ENCODE measurements at places on chromosomes 2 and 18.

DNA sequence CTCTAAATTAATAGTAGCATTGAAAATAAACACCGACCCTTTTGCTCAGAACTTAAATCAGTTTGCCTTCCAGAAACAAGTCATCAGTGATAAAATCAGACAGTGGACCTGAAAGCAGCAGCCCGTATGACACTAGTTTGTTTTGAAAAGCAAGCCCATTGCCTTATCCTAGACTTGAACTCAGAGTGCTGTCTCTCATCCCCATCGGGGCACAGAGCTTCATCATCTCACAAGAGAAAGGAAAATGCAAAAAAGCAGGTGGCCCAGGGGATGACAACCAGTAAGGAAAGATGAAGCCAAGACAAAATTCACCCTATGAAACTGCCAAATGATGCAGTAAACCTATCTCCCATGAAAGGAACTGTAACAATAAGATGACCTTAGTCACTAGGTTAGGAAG lies 71.2 kb downstream of the CERKL start:
- no peak for DNase-seq

GRCh38 chr2:11239666-11240462 lies 84.6 kb downstream of the SLC66A3 start:
- DNase-seq: no peak

- no peak for DNase-seq
Measured at GRCh38 chr2:80473796-80474195, 169.2 kb upstream of the LRRTM1 start.

DNA sequence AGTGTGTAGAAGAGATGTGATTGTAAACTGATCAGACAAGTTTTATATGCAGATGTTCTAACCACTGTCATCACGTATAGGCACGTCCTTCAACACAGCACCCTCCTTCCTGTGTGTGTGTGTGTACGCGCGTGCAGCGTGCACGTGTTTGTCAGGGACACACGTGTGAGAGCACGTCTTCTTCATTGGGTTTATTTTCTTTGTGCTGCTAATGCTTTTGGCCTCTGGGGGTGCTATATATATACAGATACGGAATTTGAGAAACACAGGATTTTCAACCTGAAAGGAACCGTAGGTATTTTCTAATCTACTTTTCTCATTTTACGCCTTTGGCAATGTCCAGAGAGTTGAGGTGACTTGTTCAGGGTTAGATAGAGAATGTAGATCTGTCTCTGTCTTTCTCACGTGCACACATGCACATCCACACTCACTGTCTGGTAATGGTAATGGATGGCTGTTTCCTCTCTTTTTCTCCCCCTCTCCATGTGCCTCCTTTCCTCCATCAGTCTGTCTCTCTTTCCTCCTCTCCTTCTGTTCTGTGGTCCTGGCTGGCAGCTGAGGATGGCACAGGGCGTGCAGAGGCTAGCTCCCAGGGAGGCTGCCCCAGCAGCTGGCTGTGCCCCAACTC lies 13.4 kb upstream of the CELF4 start:
- no peak for DNase-seq

- no peak for DNase-seq
Measured at GRCh38 chr2:182553483-182553882, 126.6 kb upstream of the PDE1A start.

GRCh38 chr2:147471126-147471525 lies 373.7 kb upstream of the ACVR2A start:
- DNase-seq: no peak

- DNase-seq: no peak
Measured at GRCh38 chr18:62369129-62369644, 44.1 kb downstream of the TNFRSF11A start.

- no peak for DNase-seq
Measured at GRCh38 chr2:175743011-175743410, 259.1 kb downstream of the LNPK start.

- no peak for DNase-seq
Measured at GRCh38 chr18:62328586-62329525, 3.7 kb downstream of the TNFRSF11A start.

DNA sequence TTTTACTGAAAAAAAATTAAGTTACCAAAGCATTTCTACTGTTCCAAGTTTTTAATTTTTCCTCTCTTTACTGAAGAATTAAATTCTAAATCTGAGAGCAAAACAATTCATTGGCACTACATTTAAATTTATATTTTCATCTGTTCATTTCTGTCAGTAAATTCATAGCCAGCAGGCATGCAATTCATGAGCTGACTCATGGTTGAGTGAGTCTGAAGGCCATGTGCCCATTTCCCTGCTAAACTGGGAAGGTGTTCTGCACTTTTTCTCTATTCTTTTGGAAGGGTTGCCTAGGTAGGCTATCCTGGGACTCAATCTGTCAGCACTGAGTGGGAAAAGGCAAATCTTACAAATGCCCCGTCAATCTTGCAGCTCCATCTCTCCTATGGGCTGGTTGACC lies 88.7 kb downstream of the KLHL14 start:
- DNase-seq: no peak

- DNase-seq: no peak
Measured at GRCh38 chr2:170509452-170510193, 205.5 kb upstream of the SP5 start.

GRCh38 chr18:43800584-43800983 lies 523.3 kb upstream of the SYT4 start:
- no peak for DNase-seq

DNA sequence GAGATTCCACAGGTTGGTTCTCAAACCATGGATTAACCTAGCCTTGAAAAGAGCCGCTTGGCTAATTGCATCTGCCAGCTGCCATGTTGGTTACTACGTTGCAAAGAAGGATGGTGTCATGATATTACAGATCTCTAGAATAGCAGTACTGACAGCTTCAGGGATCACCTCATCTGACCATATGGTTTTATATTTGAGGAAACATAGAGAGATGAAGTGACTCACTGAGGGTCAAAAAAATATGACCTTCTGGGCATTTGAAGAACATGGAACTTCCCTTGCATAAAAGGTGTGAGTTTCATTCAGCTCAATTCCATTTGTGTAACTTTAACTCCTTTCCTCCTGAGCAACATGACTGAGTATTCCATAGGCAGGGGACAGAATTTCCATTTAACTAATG lies 242.3 kb downstream of the SETBP1 start:
- no peak for DNase-seq

DNA sequence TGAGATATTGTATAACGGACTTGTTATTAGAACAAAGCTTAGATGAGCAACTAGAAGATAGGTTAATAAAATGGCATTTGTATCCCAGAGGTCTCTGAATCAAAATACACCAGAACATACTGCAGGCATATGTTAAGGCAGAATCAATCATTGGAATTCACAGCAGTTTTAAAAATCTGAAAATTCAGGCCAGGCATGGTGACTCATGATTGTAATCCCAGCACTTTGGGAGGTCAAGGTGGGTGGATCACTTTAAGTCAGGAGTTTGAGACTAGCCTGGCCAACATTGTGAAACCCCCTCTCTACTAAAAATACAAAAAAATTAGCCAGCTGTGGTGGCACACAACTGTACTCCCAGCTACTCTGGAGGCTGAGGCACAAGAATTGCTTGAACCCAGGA lies 405.2 kb downstream of the ZEB2 start:
- no peak for DNase-seq

- no peak for DNase-seq
Measured at GRCh38 chr2:85111819-85112281, 21.3 kb upstream of the TCF7L1 start.

GRCh38 chr18:22914633-22915032 lies 18.5 kb upstream of the RBBP8 start:
- no peak for DNase-seq

Measured in NCI-H1417 treated with DMSO at 0.1 percent for 48 hours (cell line).